ENCODE measurements at places on chromosomes 7 and 10.

- no peak for DNase-seq
These were observed 27.7 kb downstream of the PSPH start for GRCh38 chr7:56023500-56023899.

DNA sequence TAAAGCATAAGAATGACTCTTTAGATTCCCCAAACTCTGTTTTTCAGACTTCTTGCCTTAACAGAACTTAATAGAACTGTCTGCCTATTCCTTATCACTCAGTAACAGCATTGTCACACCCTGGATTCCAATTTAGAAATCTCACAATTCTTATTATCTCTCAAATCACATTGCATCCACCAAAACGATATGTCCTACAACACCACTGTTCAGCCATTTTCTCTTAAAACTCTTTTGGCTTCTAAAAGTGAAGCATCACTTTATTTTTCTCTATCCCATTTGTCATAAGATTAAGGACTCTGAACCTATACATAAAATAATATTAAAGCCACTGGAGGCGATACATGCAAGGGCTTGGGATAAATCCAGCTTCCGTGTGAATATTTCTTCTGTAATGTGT, 1.2 kb upstream of the CPED1 start:
- no peak for DNase-seq

DNA sequence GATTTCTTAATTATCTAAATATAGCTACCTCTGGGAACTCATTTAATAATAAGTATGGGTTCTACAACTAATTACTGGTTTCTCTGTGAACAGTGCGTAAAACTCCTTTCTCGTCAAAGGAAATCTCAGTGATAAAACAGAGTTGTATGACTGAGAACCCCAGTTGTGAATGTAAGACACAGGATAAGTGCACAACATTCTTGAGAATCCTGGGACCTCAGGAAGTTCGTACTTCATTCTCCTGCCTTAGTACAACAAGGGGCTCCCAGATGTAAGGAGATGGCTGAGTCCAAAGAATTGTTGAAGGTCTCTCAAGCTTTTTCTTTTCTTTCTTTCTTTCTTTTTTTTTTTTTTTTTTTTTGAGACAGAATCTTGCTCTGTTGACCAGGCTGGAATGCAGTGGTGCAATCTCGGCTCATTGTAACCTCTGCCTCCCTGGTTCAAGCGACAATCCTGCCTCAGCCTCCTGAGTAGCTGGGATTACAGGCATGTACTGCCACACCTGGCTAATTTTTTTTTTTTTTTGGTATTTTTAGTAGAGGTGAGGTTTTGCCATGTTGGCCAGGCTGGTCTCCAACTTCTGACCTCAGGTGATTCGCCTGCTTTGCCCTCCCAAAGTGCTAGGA, 12.5 kb downstream of the DENND10 start:
- no peak for DNase-seq

DNA sequence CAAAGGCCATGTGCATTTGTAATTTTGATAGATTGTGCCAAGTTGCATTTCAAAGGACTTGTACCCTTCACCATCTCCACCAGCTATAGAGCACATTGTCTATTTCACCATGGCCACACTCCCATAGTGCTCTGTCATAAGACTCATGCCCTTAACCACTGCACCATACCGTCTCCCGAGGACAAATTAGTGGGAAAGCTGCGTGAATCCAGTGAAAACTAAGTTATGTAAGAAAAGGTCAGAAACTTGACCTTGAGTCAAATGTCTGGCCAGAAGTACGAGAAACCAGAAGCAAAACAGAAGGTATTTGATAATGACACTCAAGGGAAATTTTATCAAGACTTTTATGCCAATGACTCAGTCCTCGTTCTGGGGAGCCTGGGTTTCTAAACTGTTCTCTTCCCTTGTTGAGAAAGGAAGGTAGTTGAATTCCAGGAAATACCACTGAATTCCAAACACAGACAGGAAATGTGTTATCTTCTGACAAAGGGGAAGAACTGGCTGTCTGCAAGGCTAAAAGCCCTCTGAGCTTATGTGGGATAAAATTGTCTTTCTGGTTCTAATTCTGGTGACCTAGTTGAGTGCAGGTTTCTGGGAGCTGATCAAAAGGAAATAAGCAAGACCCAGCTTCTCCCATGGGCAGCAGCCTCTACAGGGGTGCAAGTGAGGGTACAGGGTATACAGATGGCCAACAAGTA, 49.7 kb downstream of the CDK1 start:
- DNase-seq = no peak

GRCh38 chr10:88991899-88992320, 1.3 kb downstream of the FAS start:
- no peak for DNase-seq
